Liver (tissue), 10 donors: ENCODE measurements at places on chromosomes 6 and 20. TPM values are rescaled to one million over a fixed set of nuclear protein-coding genes. Genes with fewer than 3 reads are reported as not detected.

Gene AGER
- 0.47 TPM for total RNA-seq

Gene RBPJL
- not detected for total RNA-seq

Gene IPCEF1
- total RNA-seq = 2.8 TPM

Gene PDYN
- total RNA-seq = not detected

Gene HINT3
- 17.4 TPM for total RNA-seq

Gene BCKDHB
- 34.3 TPM for total RNA-seq

Gene LGSN
- total RNA-seq = 0.25 TPM

Gene ESR1
- total RNA-seq = 16.1 TPM

Gene PPP2R5D
- 12.9 TPM for total RNA-seq

Gene MRAP2
- total RNA-seq = 0.08 TPM

Gene LY86
- 7.8 TPM for total RNA-seq

Gene GCM1
- total RNA-seq = 0.05 TPM

Gene FITM2
- 3.3 TPM for total RNA-seq

Gene GMPR
- 2.8 TPM for total RNA-seq

Gene RBM12
- total RNA-seq = 19.7 TPM

Gene MYMX
- not detected for total RNA-seq

Gene CD93
- 15.0 TPM for total RNA-seq

Gene IMPG1
- total RNA-seq = not detected

Gene SPATS1
- total RNA-seq = not detected

Gene DNAH8
- total RNA-seq = under 0.01 TPM

Gene TCP11
- not detected for total RNA-seq

Gene AVP
- not detected for total RNA-seq

Gene BPIFB4
- total RNA-seq = not detected

Gene ACTL10
- 0.33 TPM for total RNA-seq

Gene NOTCH4
- 2.6 TPM for total RNA-seq

Gene SLC22A16
- 0.08 TPM for total RNA-seq

Gene CRISP3
- 0.08 TPM for total RNA-seq

Gene LZTS3
- 3.5 TPM for total RNA-seq
